ENCODE measurements at places on chromosomes 4 and X. TPM values are rescaled to one million over a fixed set of nuclear protein-coding genes. Genes with fewer than 3 reads are reported as not detected.

DNA sequence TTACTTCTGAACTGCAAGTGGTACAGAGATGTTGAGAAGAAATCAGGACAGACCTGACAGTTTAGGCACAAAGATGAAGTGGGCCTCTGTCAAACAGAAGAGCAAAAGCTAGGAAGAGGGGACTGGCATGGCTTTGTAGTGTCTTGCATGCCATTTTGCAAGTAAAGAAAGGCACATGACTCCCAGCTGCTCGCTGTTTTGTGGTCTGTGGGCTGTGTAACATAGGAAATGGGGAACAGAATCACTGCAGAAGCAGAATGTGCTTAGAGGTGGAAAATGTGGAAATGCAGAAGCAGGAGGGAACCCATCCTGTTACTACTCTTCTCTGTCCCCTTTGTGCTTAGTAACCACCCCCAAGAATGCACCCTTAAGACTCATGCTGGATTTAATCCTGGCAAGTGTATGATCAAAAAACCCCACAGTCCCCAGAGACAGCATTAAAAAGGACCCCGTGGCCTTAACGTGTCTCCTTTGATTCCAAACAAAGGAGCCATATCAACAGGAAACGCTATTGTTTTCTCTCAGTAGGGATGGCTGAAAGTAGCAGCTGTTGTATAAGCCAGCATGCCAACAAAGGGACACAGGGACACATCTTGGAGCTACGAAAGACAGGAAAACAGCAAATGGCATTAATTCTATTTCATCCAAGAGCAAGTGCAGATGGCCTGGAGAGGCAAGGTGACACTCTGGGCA is 177.6 kb upstream of the GLRA2 start:
- DNase-seq = peak; percentile 6

GRCh38 chr4:123874063-123874462 is 477.5 kb downstream of the SPRY1 start:
- DNase-seq = peak; percentile 84

- peak; percentile 85 for DNase-seq
Observed at GRCh38 chr4:157221895-157222770, 1.6 kb downstream of the GRIA2 start.

DNA sequence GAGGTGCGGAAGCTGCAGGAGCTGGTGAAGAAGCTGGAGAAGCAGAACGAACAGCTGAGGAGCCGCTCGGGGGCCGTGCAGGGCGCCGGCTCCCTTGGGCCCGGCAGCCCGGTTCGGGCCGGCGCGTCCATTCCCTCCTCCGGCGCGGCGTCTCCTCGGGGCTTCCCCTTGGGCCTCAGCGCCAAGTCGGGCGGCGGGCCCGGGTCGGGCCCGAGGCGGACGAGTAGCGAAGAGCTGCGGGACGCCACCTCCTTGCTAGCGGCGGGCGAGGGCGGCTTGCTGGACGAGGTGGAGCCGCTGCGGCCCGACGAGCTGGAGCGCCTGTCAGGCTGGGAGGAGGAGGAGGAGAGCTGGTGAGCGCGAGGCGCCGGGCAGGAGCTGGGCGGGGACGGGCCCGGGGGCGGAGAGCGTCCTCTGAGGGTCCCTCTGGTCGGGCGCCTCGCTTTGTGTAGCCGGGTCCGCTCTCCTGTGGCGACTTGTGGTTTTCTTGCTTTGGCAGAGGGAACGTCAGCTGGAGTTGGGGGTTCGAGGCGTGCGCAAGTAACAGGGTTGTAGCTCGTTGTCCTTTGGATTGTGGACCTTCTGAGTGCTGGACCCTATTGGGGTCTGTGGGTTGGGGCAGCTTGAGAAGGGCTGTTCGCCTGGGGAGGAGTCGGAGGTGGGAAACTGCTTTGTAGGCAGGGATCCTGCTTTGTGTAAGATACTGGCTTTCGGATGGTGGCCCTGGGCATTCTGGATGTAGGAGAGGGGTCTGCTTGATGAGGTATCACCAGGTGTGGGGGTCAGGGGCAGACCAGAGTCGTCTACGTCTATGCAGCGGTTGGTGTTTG is 662 bp downstream of the SLAIN2 start:
- peak; percentile 57 for DNase-seq

DNA sequence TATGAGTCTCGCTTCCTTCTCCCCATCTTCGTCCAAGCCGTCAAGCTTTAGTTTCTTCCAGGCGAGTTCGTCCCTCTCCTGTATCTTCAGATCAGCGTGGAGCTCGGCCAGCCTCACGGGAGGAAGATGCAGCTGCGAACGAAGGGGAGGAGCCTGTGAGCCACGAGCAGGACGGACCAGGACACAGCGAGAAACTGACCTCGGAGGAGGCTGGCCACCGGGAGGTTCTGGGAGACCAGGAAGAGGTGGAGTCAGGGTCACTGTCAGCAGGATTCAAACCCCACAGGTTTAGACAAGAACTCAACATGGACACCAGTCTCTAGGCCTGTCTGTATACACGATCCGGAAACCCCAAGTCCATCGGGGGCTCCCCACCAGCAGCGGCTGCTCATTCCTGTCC is 7.3 kb downstream of the LRPAP1 start:
- no peak for DNase-seq

DNA sequence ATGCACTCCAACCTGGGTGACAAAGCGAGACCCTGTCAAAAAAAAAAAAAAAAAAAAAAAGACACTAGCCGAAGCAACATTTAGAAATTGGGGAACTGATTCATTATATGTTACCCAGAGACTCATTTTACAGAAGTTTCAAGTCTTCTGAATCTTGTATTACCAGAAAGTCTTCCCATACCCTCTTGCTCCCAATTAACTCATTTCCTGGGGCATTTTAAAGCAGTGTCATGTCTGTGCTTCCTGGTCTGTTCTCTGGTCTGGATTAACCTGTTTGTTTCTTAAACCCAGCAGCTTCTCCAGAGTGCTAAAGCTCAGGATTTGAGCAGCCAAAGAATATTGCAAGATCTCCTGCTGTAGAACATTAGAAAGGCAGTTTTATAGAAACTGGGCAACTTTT is 43.7 kb downstream of the FRMPD3 start:
- DNase-seq = no peak

GRCh38 chr4:55078987-55079386 is 46.4 kb downstream of the KDR start:
- DNase-seq = no peak

DNA sequence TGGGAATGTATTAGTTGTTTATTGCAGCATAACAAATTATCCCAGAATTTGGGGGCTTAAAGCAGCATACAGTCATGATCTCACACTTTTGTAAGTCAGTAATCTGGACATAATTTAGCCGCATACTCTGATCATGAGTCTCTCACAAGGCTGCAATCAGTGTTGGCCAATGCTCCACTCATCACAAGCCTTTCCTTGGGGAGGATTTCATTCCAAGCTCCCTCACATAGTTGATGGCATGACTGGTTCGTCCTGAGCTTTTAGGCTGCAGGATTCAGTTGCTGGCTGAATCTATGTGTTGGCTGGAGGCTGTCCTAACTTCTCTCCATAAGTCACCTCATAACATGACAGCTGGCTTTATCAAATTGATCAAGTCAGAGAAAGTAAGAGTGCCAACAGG is 1568.6 kb upstream of the PCDH7 start:
- no peak for DNase-seq

- no peak for DNase-seq
Observed at GRCh38 chr4:180430283-180430682, 1812.9 kb upstream of the TENM3 start.

EGF gene
- polyA plus RNA-seq = 0.07 TPM

GABRB1 gene
- 0.85 TPM for polyA plus RNA-seq

CSAG2 gene
- 3.8 TPM for polyA plus RNA-seq

SNCA gene
- polyA plus RNA-seq = 39.5 TPM

All from brain (organoid and tissue), 16 donors.